ENCODE measurements at places on chromosomes 5 and 9. TPM values are rescaled to one million over a fixed set of nuclear protein-coding genes. Genes with fewer than 3 reads are reported as not detected.

SPINK6 gene
- not detected for polyA plus RNA-seq

TAS2R1 gene
- not detected for polyA plus RNA-seq

HTR4 gene
- polyA plus RNA-seq = 0.01 TPM

NR2F1 gene
- polyA plus RNA-seq = 0.57 TPM

IFNA2 gene
- not detected for polyA plus RNA-seq

INSL6 gene
- not detected for polyA plus RNA-seq

SGCD gene
- 13.2 TPM for polyA plus RNA-seq

ANKRD20A1 gene
- polyA plus RNA-seq = 0.20 TPM

CDKN2B gene
- polyA plus RNA-seq = 5.5 TPM

ABO gene
- 0.51 TPM for polyA plus RNA-seq

RASGRF2 gene
- 2.0 TPM for polyA plus RNA-seq

RANBP3L gene
- 0.04 TPM for polyA plus RNA-seq

PCA3 gene
- polyA plus RNA-seq = 0.07 TPM

SNAPC4 gene
- 6.5 TPM for polyA plus RNA-seq

ELOVL7 gene
- 0.20 TPM for polyA plus RNA-seq
